ENCODE measurements at places on chromosomes 6 and 20.
A peak's percentile ranks its signal among the peaks of the same experiment; 100 is the strongest.

DNA sequence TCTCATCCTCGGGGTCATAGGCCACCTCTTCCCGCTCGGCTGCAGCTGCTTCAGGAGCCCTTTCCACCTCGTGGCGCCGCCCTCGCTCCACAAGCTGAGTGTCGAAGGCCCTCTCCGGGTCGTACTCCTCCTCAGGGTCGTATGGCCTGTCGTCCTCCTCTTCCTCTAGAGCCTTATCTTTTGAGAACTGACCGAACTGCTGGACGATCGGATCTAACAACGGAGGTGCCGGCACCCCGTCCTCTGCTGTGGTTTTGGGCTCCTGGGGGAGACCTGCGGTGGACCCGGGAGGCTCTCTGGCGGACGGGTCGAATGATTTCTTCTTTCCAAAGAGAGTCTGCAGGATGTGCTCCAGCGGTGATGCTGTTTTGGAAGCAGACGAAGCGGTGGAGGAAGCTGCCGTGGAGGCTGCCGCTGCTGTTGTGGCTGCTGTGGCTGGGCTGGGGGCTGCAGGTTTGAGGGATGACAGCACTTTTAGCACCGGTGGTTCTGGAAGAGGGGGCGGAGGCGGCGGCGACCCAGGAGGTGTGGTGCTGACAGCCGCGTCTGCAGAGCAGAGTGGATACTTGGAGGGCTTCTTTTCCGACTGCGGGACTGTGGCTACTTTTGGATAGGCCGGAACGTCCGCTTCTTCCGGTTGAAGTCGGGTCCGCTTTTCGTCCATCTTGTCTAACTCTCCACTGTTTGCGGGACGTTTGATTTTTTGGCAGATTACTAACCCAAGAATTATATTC is 20.2 kb upstream of the TCFL5 start:
- no peak for DNase-seq

- no peak for DNase-seq
Measured at GRCh38 chr20:15131176-15131575, 793.8 kb upstream of the FLRT3 start.

- DNase-seq: no peak
Measured at GRCh38 chr6:81792826-81793225, 40.3 kb upstream of the TENT5A start.

DNA sequence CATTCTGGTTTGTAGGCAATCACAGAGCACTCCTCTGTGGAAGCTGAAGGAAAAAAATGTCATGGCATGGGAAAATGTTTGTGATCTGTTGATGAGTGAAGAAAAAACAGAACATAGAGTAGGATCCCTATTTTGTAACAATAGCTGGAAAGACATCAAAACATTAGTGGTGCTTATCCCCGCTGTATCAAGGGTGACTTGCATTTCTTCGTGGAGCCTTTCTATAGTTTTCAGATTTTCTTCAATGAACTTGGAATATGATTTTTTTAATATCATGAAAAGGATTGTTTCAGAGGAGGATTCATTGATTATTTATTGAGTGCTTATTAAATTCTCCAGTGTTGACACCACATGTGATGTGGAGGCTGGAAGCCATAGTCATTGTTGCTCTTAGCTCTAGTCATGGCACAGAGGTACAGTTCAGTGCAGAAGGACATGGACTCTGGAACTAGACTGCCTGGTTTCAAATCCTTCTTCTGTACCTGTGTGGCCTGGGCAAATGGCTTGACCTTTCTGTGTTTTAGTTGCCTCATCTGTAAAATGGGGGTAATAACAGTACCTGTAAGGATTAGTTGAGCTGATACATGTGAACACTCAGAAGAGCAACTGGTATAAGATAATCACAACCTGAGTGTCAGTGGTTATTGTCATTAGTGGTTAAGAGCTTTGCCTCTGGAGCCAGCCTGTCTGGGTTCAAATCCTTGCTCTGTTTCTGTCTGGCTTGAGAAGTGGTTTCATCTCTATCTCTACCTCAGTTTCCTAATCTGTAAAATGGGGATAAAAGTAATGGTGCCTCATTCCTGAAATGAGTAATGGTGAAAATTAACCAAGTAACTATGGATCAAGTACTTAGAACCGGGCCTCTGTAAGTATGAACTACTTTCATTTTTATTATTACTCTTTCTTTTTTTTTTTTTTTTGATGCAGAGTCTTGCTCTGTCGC is 14.7 kb upstream of the CDKN1A start:
- no peak for DNase-seq

- DNase-seq: no peak
Measured at GRCh38 chr6:56255349-56255748, 8.0 kb upstream of the COL21A1 start.

DNA sequence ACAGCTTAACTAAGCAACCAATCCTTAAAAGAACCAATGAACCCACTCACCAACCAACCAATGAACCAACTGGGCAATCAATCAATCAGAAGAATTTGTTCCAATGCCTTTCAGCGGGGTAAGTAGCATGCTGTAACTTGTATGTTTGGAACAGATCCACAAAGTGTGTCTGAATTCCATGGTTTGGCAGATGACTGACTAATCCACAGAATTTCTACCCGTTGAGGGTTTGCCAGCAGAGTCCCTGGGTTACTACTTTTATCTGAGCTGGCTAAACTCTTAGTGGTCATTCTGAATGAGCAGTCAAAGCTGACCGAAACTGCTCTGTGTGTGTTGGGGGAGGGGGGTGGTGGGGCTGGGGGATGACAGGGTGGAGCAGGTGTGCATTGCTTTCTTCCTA is 125.0 kb upstream of the JAG1 start:
- DNase-seq: no peak

GRCh38 chr6:101422811-101423210 is 29.3 kb downstream of the GRIK2 start:
- no peak for DNase-seq

DNA sequence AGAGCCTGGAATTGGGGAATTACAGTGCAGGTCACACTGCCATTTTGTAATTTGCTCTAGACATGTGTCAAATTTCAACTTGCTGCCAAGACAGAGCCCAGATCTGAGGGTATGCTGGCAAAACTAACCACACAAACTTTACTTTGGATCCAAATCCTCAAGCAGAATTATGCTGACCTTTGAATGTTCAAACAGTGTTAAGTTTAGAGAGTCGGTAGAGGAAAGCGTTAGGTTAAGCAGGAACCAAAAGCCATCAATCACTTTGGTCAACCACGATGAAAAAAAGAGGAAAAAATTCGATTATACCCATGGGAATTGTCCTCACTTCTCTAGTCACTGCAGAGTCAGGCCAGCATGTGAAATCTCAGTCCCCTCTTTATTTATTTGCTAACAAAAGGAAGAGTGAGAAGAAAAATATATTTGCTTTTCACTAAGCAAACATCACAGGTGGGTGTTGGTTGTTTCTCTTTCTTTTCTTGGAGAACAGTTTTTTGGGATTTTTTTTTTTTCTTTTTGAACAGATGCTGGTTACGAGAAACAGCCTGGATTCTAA is 105.1 kb upstream of the ADGRF1 start:
- no peak for DNase-seq

DNA sequence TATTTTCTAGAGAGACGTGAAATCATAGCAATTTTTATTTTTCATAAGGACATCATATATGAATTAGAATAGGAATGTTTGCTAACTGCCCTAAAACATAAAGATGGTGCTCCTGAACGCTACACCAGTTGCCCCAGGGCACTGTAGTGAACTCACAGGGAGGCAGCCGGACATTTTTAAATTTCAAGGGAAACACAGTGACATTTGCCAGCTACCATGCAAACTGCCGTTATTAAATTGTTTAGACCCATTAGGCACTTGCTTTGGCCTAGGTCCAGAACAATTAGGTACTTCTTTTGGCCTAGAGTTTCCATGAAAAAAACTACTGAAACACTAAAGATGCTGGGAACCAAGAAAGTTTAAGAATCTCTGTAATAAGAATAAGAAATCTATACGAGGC is 24.9 kb upstream of the CFAP206 start:
- no peak for DNase-seq

DNA sequence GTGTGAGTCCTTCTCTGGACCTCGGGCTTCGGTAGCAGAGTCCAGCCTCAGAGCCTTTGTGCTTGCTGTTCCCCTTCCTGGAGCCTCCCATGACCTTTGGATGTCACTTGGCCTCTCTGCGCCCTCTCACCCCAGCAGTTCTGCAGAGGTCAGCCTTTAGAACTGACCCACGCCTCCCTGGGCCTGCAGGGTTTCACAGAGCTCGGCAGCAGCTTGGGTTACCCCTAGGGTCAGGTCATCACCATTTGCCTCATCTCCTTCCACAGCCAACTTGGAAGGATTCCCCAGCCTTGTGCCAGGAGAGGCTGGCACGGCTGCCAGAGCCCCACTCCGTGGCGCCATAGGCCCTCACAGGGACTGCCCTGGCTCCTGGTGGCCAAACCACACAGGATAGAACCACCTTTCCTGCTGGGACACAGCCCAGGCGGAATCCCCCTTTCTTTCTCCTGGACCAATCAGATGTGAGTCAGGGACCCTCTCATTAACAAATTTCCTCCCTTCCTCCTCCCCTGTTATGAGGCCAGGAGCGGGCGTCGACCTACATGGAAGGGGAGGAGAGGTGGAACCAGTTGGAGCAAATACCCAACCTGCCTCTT is 13.9 kb upstream of the SIRPA start:
- no peak for DNase-seq

DNA sequence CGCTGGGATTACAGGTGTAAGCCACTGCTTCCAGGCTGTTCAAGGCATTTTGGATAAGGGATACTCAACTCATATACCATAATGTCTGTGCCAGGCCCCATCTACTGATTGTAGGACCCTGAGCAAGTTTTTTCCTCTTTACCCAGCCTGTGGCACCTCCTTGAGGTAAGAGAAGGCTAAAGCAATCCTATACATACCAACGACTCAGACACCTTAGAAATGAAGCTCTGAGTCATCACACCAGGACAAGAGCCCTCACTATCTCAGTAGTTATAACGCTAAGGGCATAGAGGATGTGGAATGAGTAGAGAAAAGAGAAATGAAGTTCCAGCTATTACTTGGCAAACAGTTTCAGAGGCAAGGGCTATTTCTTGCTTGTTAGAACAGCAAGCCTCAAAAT is 16.9 kb downstream of the NDRG3 start:
- no peak for DNase-seq

DNA sequence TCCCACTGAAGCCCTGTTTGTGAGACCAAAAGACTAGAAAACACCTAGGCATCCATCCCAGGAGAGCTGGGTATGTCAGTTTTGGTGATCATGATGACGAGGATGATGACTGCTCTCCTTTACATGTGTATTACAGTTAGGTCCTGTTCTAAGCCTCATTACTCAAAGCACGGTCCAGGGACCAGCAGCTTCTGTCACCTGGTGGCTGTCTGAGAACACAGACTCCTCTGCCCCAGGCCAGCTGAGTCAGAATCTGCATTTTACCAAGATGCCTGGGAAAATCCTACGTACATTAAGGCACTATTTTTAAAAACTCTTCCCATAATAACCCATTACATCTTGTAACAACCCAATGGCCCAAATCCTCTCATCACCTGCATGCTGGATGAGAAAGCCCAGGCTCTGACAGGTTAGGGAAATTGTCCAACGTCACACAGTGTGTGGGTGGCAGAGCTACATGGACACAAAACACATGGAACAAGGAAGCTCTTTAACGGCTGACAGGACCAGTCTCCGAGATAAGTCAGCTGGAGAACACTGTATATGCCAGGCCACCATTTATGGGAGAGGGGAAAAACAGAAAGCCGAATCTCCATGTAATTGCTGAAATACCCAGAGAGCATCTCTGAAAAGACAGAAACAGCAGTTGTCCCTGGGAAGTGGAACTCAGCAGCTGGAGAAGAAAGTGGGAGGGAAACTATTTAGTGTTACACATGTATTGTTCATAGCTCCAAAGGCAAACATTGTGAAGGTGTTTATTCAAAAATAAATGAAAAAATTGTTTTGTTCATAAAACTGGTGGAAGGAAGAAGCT is 65.4 kb downstream of the BMP7 start:
- DNase-seq: no peak

DNA sequence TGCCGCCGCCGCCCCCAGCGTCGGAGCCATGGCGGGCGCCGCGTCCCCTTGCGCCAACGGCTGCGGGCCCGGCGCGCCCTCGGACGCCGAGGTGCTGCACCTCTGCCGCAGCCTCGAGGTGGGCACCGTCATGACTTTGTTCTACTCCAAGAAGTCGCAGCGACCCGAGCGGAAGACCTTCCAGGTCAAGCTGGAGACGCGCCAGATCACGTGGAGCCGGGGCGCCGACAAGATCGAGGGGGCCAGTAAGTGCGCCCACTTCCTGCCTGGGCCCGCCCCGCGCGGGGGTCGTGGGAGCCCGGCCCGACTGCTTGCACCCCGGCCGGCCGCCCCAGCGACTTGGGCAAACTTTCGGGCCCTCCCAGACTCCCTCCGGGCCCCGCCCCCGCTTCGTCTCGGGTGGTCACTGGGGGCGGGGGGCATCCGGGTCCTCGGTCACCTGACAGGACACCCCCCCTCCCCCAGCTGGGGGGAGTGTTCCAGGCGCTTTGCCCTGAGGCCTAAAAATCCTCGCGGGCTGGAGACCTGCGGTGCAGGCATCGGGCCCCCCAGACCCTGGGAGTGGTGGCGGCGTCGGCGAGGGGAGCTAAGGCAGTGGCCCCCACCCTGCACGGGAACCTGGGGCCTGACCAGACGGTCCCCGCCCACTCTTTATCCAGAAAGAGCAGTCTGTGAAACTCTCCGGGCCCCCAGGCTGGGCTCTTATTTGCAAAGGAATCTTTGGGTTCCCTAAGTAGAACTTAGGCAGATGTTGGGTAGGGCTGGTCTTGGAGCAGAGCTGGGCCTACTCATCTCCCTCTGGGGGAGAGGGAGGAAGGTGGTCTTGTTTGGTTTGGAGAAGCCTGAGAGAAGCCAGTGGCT is 501 bp downstream of the PLCG1 start:
- peak; percentile 46 for DNase-seq

DNA sequence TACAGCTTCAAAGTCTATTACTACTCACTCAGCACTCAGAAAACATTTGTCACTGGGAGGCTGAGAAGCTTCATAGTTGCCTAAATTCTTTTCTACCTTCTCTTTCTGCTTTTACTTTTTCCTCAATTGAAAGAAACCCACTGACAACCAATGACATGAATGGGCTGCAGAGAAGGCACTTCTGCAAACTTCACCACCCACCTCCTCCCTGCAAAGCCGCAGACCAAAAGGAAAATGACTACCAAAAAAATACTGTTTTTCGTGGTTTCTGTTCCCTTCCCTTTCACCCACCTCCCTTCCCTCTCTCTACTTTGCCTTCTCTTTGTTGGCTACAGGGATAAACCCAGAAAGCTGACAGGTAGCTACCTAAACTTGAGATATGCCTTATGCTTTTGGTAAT is 3.2 kb downstream of the GNAS-AS1 start:
- no peak for DNase-seq
